CD4-positive, alpha-beta T cell treated with Interleukin-12 subunit alpha and Interleukin-12 subunit beta, for 1 hour (primary cell): ENCODE measurements at places on chromosomes 3 and 15.

GRCh38 chr3:56133423-56133822 lies 334.8 kb downstream of the ERC2 start:
- no peak for DNase-seq

DNA sequence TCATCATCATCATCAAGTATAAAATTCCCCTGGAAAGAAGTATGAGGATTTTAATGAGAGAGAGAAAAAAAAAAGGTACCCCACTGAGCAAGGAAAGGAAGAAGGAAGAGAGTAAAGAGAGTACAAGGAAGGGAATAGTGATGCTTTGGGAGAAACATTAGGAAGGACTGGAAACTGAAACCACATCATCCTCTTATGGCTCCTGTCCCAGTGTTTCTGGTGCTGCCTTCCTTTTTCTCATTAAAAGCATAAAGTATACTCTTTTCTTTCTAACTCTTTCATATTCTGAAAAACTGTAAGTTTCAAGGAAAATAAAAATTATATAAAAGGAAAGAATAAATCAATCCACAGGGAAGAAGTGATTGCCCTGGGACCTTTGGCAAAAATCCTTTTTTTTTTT lies 616.4 kb upstream of the CBLB start:
- DNase-seq, result no peak

- no peak for DNase-seq
Measured at GRCh38 chr3:65508750-65509422, 529.8 kb downstream of the MAGI1 start.

DNA sequence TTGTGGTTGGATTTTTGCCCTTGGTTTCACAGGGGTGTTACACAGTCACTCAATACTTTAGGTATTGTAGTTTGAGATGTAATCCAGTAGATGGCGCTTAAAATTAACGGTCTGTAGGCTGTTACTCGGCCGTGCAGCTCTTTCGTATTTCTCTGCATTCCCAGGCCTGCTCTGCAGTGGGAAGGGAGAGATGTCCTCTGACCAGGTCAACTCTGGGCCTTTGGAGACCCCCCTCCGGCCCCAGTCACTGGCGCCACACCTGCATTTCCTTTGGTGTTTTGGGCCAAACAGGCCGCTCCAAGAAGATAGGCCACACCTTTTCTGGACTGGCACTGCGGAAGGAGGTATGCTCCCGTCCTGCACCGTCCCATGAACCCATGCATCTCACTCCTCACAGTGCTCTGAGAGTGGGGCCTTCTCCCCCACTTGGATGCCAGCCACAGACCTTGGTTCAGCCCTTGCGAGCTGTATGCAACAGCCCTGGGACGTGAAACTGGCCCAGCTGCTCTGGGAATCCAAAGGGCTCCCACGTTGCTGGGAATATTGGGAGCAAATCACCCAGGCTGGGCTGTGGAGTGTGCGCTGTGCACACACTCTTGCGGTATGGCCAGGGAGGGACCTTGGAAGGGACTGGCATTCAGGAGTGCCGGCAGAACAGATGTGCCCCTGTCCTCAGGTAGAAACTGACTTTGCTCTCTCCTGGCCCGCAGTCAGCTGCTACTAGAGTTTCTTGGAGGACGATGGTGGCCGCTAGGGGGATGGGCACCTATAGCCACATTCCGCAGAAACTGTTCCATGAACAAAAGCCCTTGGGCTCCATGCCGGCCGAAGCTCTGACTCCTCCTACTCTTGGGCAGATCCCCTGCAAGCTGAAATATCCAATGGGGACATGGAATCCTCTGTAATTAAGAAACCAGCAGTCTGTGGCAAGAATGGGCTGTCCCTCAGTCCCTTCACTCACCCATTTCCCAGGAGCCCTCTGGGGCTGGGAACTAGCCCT lies 410.5 kb upstream of the CADM2 start:
- DNase-seq, result no peak

DNA sequence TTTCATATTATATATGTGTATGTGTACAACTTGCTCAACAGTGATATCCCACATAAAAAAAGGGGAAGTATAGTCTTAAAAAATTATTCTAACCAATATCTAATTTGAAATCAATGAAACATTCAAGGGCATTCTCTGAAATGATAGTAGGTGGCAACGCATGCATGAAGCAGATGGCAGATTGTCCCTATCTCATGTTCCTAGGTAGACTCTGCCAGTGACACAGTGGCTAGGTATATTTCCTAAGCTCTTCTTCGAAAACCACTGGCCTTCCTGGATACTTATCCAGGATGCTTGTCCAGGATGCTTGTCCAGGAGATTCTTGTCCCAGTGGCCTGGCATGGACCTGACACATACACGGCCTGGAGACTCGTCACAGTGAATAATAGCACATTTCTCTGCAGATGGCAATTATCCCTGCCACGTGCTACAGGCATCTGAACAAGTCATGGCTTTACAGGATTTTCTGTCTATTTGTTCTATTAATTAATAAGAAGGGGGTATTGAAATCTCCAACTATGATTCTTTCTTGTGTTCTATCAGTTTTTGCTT lies 54.9 kb downstream of the OCA2 start:
- no peak for DNase-seq

- DNase-seq, result no peak
Measured at GRCh38 chr15:57626713-57627440, 35.2 kb downstream of the MYZAP start.

- no peak for DNase-seq
Measured at GRCh38 chr3:152459118-152459515, 190.4 kb downstream of the MBNL1 start.

DNA sequence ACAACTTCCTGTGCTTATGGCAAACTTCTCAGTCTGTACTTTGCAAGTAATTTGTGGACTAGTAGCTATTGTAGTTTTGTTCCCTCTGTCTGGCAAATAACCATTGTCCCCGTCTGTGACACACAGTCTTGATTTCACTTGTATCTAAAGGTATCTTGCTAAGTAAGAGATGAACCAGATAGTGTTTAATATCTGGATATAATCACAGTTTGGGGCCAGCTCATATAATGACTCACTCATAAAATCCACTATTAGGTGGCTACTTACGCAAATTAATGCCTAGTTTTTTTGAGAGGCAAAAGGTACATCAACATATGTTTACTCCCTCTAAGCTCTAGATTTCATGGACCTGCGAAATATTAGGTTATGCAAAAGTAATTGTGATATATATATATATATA lies 30.4 kb downstream of the VGLL3 start:
- no peak for DNase-seq

DNA sequence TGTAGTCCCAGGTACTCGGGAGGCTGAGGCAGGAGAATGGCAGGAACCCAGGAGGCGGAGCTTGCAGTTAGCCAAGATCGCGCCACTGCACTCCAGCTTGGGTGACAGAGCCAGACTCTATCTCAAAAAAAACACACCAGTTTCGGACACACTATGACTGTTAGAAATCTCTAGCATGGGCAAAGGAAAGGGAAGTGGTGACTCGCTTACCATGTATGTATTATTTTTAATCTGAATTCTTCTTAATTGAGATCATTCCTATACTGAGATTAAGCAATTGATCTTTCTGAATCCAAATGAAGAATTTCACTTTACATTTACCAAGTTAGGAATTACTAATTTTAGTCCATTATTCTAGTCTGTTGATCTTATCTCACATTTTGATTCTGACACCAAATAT lies 459.2 kb upstream of the ALCAM start:
- DNase-seq, result no peak

DNA sequence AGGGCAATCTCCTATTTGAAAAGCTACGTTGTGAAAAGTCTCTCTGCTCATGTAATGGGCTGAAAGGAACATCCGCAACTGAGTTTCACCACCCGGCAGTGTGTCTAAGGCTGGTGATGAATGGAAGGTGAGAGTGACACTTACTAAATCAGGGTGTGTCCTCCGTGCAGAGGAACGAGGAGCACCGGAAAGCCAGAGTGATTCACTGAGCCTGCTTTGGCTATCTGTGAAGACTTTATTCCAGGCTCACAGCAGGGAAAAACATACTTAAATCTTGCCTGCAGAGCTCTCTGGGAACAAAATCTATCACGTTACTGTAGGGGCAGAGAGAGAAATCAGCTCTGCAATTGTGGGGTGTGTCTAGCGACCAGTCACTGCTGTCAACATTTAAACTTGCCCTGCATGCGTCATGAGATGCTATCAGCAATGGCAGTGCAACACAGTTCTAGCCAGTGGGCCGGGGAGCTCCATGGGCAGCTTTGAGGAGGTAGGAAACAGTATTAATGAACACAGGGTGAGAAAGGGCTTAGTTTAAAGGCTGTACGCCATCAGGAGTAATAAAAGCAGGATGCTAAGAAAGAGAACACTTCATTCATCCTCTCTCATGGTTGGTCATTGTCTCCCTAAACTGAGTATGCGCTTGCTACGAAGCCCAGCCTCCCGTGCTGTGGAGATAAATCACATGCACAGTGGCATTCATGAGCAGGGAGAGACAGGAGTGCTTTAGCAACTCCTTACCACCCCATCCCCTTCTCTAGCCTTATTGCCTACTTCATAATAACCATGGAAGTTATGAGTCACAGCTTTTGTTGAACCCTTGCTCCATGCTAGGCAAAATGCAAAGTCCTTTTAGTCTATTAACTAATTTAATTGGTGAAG lies 542.7 kb upstream of the ADAMTS9 start:
- no peak for DNase-seq

DNA sequence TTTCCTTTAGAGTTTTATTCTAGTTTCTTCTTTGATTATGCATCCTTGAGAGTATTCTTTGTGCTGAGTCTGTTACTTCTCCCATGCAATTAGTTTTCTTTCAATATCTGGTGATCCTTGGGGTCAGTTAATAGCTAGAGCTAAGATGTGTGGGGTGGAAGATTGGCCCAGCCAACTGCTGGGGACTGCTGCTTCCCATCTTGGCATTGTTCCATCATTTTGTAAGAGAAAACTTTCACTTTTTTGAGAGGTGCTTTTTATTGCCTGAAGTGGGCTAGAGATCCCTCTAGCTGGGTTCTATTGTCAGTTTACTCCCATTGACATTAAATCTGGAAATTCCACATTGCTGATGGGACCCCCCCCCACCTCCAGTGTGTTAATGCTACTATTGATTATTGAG lies 15.4 kb downstream of the BCL2L10 start:
- DNase-seq, result no peak

DNA sequence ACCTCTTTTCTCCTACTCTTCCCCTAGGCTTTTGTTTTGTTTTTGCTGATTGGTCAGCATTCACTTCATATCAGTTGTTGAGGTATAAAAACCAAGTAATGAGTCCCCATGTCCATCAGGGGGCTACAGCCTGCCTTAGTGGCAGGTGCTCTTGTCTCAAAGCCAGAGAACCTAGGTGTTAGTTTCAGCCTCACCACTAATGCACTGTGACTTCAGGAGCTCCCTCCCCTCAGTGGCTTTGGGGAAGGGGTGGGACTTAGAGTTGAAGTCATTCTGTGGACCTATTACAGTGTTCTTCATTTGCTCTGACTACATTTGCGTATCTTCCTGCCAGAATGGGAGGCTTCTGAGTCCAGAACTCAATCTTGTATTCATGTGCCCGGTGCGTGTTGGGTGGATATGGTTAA lies 41.6 kb downstream of the NR2C2 start:
- peak; percentile 9 for DNase-seq

DNA sequence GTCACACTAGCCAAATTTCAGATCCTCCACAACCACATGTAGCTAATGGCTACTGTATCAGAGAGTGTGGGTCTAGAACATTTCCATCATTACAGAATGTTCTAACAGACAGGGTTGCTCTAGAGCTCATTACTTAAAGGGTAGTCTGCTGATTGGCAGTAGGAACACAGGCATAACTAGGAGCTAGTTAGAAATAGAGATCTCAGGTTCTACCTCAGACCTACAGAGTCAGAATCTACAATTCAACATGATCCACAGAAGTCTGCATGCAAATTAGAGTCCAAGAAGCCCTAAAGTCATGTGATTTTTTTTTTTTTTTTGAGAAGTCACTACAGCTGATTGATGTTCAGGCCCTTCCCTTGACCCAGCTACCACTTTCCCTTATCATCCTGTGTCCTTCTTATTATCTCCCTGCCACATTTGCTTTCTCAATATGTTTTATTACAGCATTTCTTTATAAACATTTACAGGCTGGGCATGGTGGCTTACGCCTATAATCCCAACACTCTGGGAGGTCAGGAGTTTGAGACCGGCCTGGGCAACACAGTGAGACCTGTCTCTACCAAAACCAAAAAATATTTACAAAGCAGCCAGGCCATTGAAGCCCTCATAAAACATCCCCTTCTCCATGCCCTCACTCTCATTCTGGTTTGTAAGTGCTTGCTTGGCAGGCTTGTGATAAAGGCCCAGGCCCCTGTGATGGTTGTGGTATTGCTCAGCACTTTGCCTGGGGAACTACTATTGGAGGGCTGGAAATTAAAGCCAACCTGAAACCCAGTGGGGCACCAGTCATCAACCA lies 3.8 kb upstream of the ABHD5 start:
- DNase-seq, result no peak

DNA sequence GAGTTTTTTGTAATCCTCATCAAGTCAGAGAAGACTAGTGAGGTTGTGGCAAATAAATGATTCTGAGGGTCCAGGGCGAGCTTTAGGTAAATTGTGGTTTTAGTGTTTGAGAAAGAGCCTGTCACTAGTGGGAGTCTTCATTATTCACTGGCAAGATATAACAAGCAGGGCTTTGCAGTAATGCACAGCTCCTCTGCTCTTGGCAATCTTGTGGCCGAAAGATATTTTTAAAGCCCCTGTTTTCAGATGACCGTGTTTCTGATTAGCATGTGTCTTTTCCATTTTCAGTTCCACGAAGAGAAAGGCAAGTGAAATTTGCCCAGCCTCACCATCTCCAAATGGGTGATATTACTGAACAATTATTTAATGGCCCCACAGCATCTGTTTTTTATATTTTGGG lies 154.0 kb upstream of the BCL6 start:
- DNase-seq, result no peak

- DNase-seq, result no peak
Measured at GRCh38 chr15:85401108-85401774, 20.8 kb downstream of the AKAP13 start.

DNA sequence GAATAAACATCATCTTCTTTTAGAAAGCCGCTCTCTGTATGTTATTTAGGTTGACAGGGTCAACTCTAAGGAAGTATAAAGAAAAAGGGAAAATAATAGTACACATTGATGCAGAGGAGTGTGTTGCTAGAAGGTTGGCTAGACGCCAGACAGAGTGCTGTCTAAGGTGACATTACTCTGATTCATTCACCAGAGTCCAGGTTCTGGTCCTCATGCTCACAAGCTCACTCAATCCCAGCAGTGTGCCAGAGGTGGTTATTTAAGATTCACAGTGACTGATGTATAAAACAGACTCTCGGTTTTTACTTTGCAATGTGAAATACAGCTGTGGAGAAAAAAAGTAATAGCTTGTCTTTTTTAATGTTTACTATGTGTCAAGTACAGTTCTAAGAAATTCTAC lies 1.7 kb downstream of the CFAP44 start:
- DNase-seq, result no peak

GRCh38 chr3:162122405-162122804 lies 625.8 kb downstream of the OTOL1 start:
- no peak for DNase-seq

DNA sequence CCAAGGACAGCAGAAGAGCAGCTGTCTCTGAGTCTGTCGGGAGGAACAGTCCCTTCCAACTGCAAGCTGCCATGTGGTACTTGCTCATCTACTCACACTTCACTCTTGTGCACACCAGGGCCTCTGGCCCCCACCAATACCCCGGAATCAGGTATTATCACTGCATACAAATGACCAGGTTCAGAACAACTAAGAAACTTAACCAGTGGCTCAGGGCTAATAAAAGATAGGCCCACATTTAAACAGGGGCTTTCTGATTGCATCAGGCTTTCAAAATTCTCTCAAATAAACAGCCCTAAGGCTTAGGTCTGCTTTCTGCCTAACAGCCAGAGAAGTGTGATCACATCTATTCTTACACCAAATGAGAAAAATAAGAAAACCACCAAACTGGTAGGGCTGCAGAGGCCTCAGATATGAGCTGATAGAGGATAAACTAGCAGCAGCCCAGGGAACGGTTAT lies 20.7 kb downstream of the CCDC12 start:
- DNase-seq, result peak; percentile 31
